ENCODE measurements at places on chromosomes 7 and 10.

- H3K4me3 ChIP-seq: no peak overlapping the region
- H3K27ac ChIP-seq: no peak overlapping the region
- H3K4me1 ChIP-seq: no peaks in the 10 kb centered on the region
- no peak for ATAC-seq
- no peaks in the 10 kb centered on the region for H3K36me3 ChIP-seq
Measured at GRCh38 chr10:1166828-1167275, 110.7 kb downstream of the WDR37 start.

DNA sequence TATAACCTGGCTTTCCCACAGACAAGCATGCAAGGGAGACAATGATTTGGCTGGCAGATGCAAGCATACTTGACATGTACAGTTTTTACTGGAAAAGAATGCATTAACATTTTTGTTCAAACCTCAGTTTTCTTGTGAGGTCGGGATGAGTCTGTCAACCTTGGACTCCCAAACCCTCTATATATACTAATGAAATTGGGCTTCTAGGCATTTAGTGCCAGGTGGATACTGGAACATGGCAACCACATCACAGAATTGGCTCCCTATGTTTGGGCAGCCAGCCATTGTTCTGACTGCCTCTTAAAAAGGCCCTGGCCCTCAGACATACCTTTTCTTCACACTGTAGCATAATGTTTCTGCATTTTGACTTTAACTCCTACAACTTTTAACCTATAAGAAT lies 39.1 kb downstream of the CDK6 start:
- H3K27ac ChIP-seq: no peak overlapping the region
- H3K4me3 ChIP-seq: no peak overlapping the region
- H3K36me3 ChIP-seq: peaks cover 6% of the 10 kb centered on the region
- H3K27me3 ChIP-seq: no peaks in the 10 kb centered on the region
- no peak for ATAC-seq
- peaks cover 22% of the 10 kb centered on the region for H3K4me1 ChIP-seq

- no peak overlapping the region for H3K4me3 ChIP-seq
- peaks cover 6% of the 10 kb centered on the region for H3K4me1 ChIP-seq
- H3K36me3 ChIP-seq: no peaks in the 10 kb centered on the region
- no peak for ATAC-seq
Measured at GRCh38 chr10:127920306-127921074, 13.6 kb downstream of the PTPRE start.

DNA sequence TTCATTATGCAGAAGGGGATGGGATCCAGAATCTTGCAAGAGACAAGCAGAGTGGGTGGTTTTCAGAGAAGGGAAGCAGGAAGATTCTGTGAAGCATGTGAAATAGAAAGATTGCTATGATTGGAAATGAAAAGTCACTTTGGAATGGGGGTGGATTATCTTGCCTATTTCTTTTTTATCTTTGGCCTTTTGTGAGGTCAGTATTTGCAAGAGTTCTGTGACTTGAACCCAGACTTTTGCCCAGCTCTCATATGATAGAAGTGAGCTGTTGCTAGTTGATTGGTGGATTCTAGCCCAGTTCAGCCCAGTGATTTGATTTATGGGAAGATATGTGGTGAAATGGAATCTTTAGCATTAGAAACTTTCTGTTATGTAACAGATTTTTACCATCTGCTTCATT lies 17.1 kb downstream of the ENTPD7 start:
- no peak overlapping the region for H3K27ac ChIP-seq
- H3K27me3 ChIP-seq: no peaks in the 10 kb centered on the region
- ATAC-seq: no peak
- H3K4me3 ChIP-seq: no peak overlapping the region
- peaks cover 24% of the 10 kb centered on the region for H3K4me1 ChIP-seq

GRCh38 chr7:132436121-132436520 lies 140.1 kb downstream of the PLXNA4 start:
- H3K4me1 ChIP-seq: peaks cover 11% of the 10 kb centered on the region
- no peak overlapping the region for H3K4me3 ChIP-seq
- peaks cover 25% of the 10 kb centered on the region for H3K27me3 ChIP-seq
- ATAC-seq: no peak

- ATAC-seq: no peak
- H3K4me1 ChIP-seq: peaks cover 10% of the 10 kb centered on the region
- no peak overlapping the region for H3K4me3 ChIP-seq
- H3K36me3 ChIP-seq: peaks cover 13% of the 10 kb centered on the region
- H3K27me3 ChIP-seq: no peaks in the 10 kb centered on the region
Measured at GRCh38 chr10:4041635-4042034, 256.6 kb upstream of the KLF6 start.

- ATAC-seq: no peak
- H3K36me3 ChIP-seq: no peaks in the 10 kb centered on the region
- H3K27ac ChIP-seq: no peak overlapping the region
- no peaks in the 10 kb centered on the region for H3K4me1 ChIP-seq
- H3K27me3 ChIP-seq: peaks cover 8% of the 10 kb centered on the region
Measured at GRCh38 chr7:3721422-3721821, 420.4 kb downstream of the SDK1 start.
